ENCODE measurements at places on chromosomes 1 and 21.
A peak's percentile ranks its signal among the peaks of the same experiment; 100 is the strongest.

DNA sequence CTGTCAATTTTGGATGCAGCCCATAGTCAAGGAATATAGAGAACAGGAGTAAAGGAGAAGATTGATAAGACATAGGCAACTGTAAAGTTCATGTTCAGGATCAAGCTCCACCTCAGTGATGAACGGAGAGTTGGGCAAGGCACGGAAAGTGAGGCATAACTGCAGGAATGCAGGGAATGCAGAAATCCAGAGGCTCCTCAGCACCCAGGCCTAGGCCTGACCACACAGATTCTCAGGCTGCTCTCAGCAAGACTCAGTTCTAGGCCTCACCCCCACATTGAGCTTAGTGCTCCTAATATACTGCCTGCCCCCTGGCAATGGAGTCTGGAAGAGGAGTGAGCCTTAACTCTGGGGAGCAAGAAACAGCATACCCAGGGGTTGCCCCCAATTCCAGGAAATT lies 36.3 kb upstream of the S1PR1 start:
- DNase-seq, result peak; percentile 31

- no peak for DNase-seq
These were observed 75.1 kb upstream of the COG2 start for GRCh38 chr1:230567221-230567575.

DNA sequence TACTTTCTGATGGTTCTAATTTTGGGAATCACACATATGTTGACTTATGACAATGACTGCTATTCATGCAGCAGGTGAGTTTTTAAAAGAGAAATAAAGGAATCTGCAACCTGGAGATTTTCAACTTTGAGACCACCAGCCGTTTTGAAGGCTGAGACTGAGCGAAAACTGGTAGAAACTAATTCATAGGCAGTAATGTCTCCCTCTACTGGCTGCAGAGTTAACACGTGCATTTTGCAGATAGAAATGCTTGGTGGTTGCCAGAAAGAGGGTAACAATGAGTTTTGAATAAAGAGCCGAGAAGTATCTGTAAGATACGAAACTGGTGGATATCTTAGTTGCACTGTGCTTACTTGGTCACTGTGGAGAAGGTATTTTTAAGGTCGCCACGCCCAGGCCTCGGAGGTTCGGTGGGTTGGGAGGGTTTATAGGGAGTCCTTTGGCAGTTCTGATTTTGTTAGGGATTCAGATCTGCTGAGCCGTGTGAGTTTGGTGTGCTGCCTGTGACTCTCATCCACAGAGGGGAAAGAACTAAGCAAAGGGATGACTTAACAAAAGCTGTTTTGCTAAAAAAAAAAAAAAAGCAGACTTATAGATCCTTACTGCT lies 83.0 kb downstream of the RYR2 start:
- no peak for DNase-seq

GRCh38 chr21:36545776-36546511 lies 66.0 kb upstream of the CLDN14 start:
- DNase-seq, result no peak

- DNase-seq, result no peak
These were observed 229.4 kb downstream of the PTPRU start for GRCh38 chr1:29465755-29466154.

DNA sequence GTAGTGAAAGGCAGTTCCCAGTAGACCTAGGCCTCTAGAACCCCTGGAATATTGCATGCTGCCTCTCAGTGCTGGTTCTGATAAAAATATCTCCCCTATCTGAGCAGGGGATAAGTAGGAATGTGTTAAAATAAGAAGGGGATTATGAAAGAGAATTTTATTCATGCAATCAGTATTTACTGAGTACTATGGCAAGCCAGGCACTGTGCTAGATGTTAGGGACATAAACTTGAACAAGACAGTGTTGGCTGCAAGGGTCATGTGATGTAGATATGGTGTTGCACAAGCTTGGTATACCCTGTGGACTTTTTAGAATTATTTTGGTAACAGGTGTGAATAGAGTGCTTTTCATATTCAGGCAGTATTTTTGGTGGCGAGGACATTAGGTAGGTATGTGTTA lies 23.6 kb downstream of the NOS1AP start:
- DNase-seq, result no peak

DNA sequence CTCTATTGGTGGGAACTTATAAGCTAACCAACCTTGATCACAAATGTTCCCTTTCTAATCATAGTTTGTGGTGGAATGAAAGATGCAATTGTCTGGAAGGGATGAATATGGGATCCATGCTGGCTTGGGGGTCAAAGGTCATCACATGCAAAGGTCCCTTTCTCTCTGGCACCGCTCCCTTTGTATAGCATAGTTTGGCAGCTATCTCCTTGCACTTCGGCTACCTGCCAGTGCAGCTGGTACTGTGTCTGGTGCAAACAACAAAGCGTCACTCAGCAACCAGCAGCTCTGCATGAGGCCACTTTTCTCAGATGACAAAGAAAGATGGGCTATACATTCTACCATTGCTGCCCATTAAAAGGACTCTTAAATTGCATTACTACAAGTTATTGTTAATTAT lies 188.2 kb upstream of the NFIA start:
- no peak for DNase-seq

DNA sequence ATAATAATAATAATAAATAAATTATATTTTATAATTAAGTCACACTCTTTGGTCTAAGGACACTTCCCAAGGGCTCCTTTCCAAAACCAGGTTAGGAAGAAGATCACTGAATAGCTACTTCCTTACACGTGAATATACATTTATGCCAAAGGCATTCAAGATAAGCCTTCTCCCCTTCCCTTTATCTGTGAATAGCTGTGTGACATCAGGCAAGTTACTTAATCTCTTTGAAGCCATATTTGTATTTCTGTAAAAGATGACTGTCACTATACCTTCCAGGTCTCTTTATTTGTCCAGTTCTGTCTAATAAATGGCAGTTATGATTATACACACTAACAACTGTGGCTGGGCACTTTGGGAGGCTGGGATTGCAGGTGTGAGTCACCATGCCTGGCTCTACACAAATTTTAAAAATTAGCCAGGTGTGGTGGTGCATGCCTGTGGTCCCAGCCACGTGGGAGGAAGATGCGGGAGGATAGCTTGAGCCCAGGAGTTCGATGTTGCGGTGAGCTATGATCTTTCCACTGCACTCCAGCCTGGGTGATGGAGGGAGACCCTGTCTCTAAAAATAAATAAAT lies 5.5 kb upstream of the RNF11 start:
- no peak for DNase-seq
